DMS153 (cell line): ENCODE measurements at places on chromosomes 1 and 21.

DNA sequence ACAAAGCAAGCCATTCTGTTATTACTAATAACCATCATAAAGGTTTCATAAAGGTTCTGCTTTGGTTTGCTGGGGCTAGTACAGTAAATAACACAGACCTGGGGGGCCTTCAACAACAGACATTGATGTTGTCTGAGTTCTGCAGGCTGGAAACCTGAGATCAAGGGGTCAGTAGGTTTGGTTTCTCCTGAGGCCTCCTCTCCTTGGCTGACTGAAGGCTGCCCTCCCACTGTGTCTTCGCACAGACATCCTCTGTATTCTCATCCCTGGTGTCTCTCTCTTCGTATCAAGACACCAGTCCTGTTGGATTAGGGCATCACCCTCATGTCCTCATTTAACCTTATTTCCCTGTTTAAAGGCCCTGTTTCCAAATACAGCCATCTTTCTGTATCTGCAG is 37.3 kb downstream of the HUNK start:
- no peak for DNase-seq

- no peak for DNase-seq
Observed at GRCh38 chr1:243217349-243217748, 37.7 kb downstream of the CEP170 start.

DNA sequence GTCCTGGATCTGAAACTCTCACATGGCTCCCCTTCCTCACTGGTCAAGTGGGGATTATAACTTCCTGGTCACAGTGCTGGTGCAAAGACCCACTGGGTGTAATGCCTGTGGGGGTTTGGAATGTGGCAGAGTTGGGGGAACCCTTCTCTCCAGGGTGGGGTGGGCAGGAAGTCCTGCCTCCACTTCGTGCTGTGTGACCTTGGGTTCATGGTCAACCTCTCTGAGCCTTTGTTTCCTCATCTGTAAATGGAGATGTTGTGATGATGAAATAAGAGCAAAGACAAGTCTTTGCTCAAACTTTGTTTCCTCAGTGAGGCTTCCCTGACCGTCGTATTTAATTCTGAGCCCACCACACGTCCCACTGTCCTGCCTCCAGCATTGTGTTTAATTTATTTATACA is 564.7 kb downstream of the PTPRU start:
- DNase-seq, result no peak

DNA sequence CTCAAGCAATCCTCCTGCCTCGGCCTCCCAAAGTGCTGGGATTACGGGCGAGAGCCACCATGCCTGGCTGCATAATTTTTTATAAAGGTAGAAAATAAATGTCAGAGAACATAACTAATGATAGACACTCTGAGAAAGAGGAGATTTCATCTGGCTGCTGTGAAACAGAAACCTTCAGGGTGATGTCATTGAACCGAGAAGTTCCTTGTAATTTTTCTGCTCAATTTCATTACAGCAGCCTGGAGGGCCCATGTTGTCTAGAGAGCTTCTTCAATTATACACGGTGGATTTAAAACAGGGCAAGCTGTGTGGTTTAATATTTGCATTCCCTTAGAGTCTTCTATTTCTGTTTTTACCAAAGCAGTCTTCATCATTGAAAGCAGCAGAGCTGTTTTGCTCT is 64.3 kb upstream of the MORC3 start:
- DNase-seq, result no peak

DNA sequence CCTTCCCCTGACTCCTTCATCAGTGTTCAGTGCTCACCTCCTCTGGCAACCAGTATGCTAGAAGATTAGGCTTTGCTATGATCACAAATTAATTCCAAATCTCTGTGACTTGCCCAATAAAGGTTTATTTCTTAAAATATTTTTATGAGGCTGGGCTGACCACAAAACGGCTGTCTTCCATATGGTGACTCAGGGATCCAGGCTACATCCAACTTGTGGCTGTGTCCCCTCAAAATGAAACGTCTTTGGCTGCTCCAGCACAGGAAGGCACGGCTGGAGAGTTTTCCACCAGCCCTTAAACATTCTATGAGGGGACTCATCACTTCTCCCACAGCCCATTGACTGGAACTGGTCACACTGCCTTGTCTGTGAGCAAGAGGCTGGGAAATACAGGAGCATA is 131.5 kb downstream of the HUNK start:
- DNase-seq, result no peak

- no peak for DNase-seq
Observed at GRCh38 chr1:117370071-117370470, 2.8 kb downstream of the MAN1A2 start.

DNA sequence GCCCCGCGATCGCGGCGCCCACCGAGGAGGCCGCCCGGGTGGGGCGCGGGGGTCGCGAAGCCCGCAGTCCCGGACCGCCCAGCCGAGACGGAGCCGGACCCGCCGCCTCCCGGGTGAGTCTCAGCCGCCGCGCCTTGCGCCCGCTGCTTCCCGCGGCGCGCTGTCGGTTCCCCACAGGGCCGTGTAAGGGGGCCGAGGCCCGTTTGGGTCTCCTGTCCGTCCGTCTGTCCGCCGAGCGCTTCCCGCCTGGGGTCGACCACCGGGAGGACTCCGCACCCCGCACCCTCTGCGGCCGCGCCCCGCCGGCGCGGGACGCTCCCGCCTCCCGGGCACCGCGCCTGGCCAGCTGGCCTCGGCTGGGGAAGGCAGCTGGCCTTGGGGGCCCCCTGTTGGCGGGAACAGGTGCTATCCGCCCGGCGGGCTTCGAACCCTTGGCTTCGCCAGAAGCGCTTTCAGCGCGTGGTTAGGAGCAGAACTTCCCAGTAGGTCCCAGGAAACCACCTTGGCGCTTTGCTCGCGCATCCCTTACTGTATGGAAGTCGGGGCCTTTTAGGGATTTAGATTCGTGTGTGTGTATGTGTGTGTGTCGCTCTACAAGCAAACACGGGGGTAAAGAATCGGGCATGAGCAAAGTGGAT is 414 bp downstream of the TMEM51 start:
- peak; percentile 28 for DNase-seq

- no peak for DNase-seq
Observed at GRCh38 chr21:37671381-37671780, 244.9 kb downstream of the KCNJ6 start.

- no peak for DNase-seq
Observed at GRCh38 chr1:85328713-85329397, 52.4 kb upstream of the BCL10 start.

- DNase-seq, result no peak
Observed at GRCh38 chr1:203914292-203914691, 52.9 kb downstream of the SNRPE start.

DNA sequence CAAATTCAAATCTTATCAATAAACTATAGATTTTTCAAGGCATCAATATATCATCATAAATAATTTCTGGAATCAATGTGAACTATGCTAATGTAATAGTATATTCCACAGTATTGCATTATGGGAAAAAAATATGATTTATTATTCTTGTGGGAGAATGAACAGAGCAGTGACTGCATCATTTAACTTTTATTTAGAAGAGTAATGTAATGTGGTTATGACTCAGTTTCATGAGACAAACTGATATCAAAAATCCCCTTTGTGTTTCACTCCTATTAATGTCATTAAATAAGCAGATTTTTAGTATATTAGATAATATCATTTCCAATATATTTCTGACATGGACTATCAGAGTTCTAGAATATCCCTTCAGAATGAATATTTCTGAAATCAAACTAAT is 187.6 kb downstream of the LRRC40 start:
- no peak for DNase-seq

DNA sequence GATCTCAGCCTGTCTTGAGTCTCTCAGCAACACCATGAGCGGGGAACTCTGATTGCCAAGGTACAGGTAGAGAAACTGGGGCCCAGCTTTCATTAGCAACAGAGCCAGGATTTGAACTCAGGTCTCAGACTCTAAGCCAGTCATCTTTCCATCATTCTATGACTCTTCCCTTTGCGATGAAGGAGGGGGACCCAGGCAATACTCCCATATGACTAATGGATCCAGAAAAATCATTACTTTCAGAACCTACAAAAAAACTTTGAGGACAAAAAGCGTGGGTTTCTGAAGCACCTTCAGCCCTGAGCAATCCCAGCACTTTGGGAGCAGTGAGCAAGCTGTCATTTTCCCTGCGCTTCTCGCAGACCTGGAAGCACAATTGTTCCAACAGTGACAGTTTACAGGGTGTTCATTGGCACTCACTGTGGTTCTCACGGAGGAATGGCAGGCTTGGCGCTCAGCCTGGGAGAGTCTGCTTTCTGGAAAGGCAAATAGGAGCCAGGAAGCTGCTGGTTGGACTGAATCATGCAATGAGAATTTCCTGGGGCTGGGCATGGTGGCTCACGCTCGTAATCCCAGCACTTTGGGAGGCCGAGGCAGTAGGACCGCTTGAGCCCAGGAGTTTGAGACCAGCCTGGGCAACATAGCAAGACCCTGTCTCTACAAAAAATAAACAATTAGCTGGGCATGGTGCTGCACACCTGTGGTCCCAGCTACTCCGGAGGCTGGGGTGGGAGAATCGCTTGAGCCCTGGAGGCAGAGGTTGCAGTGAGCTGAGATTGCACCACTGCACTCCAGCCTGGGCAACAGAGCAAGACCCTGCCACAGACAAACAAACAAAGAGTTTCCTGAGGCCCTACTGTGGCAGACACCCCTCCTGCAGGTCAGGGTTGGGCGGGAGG is 40.1 kb downstream of the SLC2A7 start:
- DNase-seq, result peak; percentile 77

DNA sequence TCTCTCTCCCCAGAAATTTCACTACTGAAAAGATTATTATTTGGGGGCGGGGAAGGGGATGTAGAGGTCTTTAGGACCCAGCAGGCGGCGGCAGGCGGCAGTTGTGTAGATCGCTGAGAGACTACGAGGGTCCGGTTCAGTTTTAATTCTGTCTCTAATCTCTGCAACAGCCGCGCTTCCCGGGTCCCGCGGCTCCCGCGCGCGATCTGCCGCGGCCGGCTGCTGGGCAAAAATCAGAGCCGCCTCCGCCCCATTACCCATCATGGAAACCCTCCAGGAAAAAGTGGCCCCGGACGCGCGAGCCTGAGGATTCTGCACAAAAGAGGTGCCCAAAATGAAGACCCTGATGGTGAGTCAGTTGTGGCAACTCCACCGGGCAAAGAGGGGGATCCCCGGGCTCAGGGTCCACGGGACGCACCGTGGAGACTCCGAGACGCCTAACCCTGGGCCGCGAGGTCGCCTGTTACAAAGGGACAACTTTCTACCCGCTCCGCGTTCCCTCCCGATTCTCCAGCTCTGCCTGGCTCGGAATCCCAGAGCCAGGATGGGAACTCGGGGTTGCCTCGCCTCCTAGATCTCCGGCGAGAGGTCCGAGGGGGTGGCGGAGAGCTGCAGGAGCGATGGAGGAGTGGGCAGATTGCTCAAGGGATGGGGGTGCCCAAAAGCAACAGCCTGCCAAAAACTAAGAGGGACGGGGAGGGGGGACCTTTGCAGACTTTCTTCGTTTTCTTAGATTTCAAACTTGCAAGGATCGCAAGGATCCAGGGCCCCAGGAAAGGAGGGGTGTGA is at the start of gene ST6GALNAC5:
TSS of gene ST6GALNAC5 (plus strand) at position 139 of the 789 bp plus-strand sequence.
- no peak for DNase-seq

GRCh38 chr1:203581841-203582240 is 44.8 kb upstream of the ATP2B4 start:
- DNase-seq, result no peak

GRCh38 chr1:214518361-214518760 is 33.0 kb downstream of the PTPN14 start:
- DNase-seq, result no peak

DNA sequence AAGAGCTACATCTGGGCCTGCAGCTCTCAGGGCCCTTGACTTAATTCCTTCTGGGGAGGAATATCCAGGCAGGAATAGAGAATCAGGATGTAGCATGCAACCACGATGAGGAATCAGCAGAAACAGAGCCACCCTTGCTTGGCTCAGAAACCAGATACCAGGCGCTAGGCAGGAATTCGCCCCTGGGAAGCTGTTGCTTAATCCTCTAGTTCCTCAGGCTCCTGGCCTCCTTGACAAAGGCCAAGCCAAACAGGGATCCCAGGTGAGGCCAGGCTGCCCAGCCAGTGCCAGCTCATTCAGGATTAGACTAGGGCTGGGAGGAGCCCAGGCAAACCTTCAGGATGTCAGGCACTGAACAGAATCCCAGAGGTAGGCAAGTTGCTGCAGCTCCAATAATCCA is 48.2 kb upstream of the IRF2BP2 start:
- DNase-seq, result no peak

GRCh38 chr1:85473390-85473789 is 8.4 kb upstream of the DDAH1 start:
- no peak for DNase-seq

DNA sequence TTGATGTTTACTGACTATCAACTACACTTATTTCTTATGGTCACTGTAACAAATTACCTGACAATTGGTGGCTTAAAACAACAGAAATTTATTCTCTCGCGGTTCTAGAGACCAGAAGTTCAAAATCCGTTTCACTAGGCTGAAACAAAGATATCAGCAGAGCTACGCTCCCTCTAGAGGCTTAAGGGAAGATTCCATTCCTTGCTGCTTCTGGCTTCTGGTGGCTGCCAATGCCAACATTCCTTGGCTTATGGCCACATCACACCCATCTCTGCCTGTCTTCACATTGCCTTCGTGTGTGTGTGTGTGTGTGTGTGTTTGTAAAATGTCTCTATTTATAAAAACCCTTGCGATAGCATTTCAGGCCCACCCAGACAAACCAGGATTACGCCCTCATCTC is 66.4 kb downstream of the LMX1A start:
- DNase-seq, result no peak

DNA sequence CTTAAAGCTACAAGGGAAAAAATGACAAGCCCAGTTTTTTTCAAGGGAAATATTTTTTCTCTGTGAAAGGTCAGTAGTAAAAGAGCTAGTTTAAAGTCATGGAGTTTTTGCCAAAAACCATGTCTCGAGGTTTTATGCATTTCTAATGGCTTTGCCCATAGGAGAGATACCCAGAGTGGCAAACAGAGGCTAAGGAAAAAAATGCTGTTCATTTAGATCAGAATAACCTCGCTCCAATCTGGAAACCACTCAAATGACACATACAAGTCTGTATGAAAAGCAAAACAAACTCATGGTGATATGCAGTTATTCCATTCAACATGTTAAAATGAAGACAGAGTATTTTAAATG is 36.9 kb upstream of the EDEM3 start:
- no peak for DNase-seq

DNA sequence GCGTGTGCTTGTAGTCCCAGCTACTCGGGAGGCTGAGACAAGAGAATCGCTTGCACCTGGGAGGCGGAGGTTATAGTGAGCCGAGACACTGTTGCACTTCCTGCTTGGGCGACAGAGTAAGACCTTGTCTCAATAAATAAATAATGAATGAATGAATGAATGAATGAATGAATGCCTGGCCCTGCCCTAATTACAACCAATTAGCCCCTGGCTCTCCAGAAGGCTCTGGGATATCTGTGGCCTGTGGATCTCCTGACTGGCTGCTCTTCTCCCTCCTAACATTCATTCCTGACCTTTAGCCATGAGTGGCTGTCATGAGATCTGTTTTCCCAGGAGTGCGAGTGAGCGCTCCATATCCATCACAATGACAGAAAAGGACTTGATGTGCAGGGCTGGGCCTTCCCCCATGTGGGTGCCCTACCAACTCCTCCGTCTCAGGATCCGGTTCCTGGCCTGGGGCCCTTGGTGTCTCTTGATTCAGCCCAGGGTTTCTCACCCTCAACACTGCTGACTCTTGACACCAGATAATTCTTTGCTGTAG is 243.6 kb upstream of the TMEM51 start:
- no peak for DNase-seq
